ENCODE measurements at places on chromosomes 2 and 18.

GRCh38 chr2:179376881-179377280 is 112.2 kb upstream of the SESTD1 start:
- DNase-seq = no peak

DNA sequence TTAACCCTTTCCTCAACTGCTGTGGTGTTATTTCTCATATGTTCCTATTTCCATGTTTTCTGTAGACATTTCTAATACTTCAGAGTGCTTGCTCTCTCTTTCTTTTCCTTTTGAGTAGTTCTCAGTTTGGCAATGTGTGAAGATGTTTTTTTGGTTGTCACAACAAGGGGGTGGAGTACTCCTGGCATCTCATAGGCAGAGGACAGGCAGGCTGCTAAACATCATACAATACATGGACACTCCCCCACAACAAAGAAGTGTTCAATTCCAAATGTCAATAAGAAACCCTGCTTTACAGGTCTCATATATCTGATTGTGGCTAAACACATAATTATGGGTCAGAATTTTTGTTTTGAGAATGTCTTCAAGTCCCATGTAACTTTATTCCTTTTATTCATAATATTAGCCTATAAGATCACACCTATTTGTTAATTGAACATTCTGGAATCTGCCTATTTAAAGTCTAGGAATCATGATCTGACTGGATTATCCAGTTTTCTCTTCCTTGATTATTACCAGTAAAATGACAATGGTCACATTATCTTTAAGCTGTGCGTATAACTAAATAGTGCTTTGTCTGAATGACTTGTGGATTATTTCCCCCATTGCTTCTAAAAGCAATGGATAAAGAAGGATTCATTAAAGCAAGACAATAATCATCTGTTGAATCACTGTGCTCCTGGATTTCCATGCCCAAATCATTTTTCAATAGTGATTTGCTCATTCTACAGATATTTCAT is 46.8 kb upstream of the ITPRID2 start:
- DNase-seq = no peak

DNA sequence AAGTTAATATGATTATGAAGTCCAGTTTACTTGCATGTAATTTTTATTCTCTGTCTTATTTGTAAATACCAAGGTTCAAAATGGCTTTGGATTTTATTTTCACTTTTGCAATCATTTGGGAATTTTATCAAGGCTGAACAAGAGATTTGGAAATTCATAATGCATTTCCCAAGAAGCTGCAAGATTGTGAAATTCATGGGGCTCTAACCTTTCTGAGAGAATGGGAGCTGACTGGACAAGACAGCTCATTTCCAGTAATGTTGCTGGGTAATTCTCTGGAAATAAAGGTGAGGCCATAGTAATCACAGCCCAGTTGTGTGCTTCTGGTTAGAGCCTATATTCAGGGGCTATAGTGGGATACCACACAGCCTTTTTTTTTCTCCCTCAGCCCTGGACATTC is 21.5 kb upstream of the NABP1 start:
- no peak for DNase-seq

DNA sequence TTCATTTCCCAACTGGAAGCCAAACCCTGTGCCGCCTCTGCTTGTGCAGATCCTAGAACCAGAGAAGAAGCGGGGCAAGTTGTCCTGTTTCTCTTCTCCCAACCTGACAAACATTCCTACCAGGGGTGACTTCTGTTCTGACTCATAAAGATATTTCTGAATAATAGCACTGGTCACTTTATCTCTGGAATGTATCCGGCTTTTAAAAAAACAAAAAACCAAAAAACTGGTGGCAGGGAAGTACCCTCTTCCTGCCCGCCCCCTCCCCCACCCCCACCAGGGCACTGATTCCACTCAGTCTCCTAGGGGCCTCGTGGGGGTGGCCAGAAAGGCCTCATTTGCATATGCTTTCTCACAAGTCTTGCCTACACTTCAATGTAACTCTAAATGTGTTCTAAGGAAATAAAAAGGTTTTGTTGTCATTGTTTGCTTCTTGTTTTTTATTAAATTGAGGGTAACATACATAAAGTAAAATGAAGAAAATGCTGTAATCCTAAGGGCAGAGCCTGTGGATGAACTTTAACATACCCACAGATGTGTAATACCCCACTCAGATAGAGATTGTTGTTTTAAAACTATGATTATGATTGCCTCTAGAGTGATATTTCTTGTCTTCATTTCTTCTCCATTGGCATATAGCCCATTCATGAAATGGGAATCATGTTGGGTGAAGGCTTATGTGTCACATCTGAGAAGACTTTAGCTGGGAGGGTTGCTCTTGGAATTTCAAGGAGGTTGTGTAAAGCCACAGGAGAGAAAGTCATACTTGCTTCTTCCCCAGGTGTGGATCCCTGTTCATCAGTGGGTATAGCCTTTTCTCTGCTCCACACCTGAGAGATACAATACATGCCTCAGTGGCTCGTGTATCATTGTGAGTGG is 5.3 kb upstream of the FOSL2 start:
- DNase-seq = no peak

DNA sequence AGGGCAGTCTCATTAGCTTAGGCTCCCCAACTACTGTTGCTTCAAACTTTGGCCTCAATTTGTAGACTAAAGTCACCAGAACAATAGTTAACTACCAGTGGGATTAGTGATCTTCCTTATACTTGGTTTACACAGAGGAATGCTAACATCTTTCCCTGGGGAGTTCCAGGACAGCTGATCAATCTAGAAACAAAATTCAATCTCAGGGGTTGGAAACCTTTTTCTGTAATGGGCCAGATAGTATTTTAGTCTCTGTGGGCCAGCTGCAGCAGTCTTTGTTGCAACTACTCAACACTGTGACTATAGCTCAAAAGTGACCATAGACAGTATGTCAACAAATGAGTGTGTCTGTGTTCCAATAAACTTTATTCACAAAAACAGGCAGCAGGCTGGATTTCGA is 85.7 kb downstream of the METTL8 start:
- no peak for DNase-seq

GRCh38 chr2:120733238-120733932 is 2.3 kb upstream of the GLI2 start:
- DNase-seq = no peak

DNA sequence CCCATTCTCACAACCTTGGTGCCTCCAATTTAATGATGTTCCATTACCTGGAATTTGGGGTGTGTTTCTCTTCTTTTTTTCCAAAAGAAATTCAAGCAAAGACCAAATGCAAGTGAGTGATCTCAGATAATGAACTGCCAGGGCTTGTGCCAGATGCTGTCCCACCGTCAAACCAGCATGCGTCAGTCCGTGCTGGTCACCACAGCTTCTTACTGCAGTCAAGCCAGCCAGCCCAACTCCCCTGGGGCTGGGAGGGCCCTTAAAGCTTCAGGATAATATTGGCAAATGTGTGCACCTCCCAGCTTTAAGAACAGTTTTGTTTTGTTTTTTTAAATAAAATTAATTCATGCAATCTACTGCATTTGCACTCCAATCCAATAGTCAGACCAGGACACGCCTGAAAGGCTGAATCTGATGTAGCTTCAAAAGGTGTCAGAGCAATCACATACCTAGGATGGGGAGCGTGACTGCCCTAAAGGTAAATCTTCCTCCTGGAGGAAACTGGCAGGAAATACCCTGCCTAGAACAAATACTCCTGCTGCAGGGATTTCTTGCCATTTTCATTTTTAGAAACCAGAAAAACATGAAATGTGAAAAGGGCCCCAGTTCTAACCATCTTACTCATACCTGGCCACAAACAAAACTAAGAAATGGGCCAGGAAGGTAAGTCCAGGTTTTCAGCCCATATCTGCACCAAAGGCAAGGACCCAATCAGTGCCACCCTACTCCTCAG is 26.8 kb upstream of the SP3 start:
- no peak for DNase-seq

DNA sequence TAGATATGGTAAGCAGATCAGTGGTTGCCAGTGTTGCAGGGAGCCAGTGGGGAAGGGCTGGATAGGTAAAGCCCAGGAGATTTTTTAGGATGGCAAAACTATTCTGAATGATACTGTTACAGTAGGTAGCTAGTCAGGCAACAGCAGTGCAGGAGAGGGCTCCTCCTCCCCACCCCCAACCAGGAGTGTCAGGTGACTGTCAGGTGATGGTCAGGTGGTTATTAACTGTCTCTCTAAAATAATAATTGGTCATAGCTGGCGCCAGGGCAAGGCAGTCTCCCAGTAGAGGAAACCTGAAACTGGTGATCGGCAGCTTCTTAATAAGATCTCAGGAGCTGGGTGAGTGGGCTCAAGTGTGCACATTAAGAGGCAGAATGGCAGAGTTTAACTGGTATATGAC is 201.6 kb upstream of the PARD3B start:
- DNase-seq = no peak

Data from stimulated activated CD8-positive, alpha-beta memory T cell treated with anti-CD3 and anti-CD28 coated beads, Interleukin-7, amount 100 ng/mL, for 4 hours (primary cell).